Endothelial cell (in vitro differentiated cells): ENCODE measurements at places on chromosomes 2 and 18. TPM values are rescaled to one million over a fixed set of nuclear protein-coding genes. Genes with fewer than 3 reads are reported as not detected.

DNA sequence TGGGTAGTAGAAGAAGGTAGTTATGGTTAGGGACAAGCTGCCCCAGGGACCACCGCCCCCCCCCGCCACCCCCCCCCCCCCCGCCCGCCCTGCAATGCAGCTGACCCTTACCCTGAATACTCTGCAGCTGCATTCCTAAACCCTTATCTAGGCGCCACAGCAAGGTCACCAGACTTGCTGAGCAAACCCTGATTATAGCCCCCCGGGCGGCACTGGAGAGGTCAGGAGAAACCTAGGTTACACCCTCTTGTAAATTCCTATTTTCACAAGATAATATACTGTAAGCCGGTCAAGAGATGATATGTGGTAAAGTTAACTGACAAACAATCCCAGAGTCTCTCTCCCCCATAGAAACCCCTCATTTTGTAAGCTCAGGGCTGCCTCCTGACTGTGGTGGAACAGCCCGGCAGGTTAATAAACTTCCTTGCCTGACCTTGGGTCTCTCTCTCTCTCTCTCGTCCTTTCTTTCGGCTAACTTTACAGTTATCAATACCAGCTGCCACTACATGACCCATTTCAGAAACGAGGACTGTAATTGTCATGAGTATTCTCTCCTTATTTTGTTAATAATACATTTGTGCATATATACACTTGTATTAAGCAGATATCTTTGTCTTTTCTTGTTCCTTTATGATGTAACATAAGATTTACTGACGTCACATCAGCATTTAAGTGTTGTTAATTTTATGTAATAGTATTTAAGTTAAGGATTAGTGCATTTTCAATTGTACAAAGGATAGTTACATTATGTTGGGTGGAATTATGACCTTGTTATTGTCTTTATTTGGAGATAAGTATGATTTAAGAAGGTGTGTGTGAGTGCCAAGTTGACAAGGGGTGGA, 22.8 kb upstream of the SMAD4 start:
- DNase-seq = no peak

- DNase-seq = no peak
Observed at GRCh38 chr2:23617167-23617810, 232.3 kb downstream of the KLHL29 start.

- DNase-seq = no peak
Observed at GRCh38 chr2:84301717-84302116, 157.4 kb downstream of the SUCLG1 start.

The FAHD2A gene
- 34.0 TPM for total RNA-seq

The CNDP1 gene
- total RNA-seq = not detected

The HMSD gene
- total RNA-seq = not detected

The CRACDL gene
- total RNA-seq = 3.3 TPM

The MERTK gene
- total RNA-seq = 12.3 TPM
